GM23248 (cell line): ENCODE measurements at places on chromosomes 5 and 9. TPM values are rescaled to one million over a fixed set of nuclear protein-coding genes. Genes with fewer than 3 reads are reported as not detected.

The CCNB1 gene
- total RNA-seq, result 66.7 and 73.6 TPM in 2 replicates

The CLTA gene
- total RNA-seq, result 230 and 240 TPM in 2 replicates

The SPARC gene
- 5,563 and 6,520 TPM in 2 replicates for total RNA-seq

The PTGES gene
- 8.3 and 12.6 TPM in 2 replicates for total RNA-seq

GRCh38 chr5:89988998-89989655 is 420.4 kb downstream of the CETN3 start:
- H3K4me3 ChIP-seq, result no peak overlapping the region
- DNase-seq, result peak; percentile 47

DNA sequence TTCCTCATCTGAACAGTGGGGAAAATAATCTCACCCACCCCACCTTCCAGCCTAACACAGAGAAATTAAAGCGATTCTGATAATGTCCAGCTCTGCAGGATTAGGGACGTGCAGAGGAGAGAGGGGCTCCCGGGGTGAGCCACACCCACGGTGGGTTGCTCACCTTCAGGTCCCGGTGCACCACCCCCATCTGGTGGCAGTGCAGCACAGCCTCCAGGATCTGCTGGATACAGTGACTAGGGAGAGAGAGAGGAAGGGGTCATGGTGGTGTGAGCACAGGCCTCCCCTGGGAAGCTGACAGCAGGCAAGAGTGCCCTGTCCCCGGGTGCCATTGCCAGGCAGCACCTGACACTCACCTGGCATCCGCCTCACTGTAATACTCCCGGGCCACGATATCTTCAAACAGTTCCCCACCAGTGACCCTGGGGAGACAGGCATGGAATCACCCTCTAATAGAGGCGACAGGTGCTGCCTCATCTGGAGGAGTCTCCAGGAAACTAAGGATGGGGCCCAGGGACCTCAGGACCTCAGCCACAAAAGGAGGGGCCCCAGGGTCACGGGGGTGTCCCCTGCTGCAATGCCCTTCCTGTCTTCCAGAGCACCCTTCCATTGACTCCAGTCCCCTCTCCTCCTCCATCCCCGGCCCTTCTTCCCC is 33.0 kb downstream of the CAMK2A start:
- 0 out of 2 replicates have a peak, but pooled peaks cover 4% of the 10 kb centered on the region for H3K4me1 ChIP-seq
- no peaks in the 10 kb centered on the region for H3K36me3 ChIP-seq
- no peak for DNase-seq

DNA sequence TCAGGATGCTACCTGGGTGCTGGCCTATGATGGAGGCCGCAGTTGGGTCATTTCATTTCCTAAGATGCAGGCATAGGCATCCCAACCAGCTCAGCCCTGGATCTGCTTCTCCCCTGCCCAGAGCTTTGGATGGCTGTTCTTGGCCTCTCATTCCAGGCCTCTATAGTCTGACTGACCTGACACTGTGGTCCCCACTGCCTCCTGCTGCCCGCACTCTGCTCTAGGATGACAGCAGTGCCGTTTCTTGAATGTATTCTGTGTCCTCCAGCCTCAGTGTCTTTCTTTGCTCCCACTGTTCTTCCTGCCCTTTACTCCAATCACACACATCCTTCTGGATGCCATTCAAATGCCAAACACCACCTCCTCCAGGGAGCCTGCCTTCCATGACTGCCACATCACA is 235.7 kb downstream of the HSPA4 start:
- peak; percentile 28 for DNase-seq
- H3K27ac ChIP-seq, result no peak overlapping the region
- H3K4me1 ChIP-seq, result no peaks in the 10 kb centered on the region
- no peak overlapping the region for H3K4me3 ChIP-seq
- H3K36me3 ChIP-seq, result no peaks in the 10 kb centered on the region
- no peaks in the 10 kb centered on the region; the same call in 1 of the 2 replicates for H3K27me3 ChIP-seq

DNA sequence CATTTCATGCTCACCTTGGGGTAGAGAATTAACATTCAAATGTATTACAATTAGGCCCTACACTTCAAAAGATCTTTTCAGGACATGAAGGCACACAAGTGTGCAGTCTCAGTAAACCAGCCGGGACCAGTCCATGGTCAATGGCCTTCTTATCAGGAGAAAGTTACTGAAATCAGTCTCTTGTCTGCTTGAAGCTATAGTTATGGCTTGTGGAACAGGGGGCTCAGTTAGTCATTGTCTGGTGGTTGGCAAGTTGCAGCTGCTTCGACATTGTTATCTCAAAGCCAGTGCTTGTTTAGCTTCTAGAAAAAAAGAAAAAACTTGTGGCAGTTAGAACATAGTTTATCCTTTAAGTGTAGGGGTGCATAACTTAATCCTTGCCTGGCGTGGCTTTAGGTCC is 213.1 kb upstream of the ACO1 start:
- no peak overlapping the region for H3K27ac ChIP-seq
- H3K36me3 ChIP-seq, result no peaks in the 10 kb centered on the region
- H3K27me3 ChIP-seq, result no peaks in the 10 kb centered on the region
- no peak for DNase-seq
- no peak overlapping the region for H3K4me3 ChIP-seq
- no peaks in the 10 kb centered on the region for H3K4me1 ChIP-seq

DNA sequence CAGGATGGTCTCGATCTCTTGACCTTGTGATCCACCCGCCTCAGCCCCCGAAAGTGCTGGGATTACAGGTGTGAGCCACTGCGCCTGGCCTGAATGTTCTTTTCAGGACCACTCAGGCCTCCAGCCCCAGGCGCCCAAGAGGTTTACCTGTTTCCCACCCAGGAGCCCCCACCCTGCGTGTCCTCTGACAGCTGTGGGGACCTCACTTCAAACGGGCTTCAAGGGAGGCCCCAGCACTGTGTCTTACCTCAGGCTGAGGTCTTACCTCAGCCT is 19.1 kb upstream of the SLC6A19 start:
- H3K27me3 ChIP-seq, result peaks cover 6% of the 10 kb centered on the region

DNA sequence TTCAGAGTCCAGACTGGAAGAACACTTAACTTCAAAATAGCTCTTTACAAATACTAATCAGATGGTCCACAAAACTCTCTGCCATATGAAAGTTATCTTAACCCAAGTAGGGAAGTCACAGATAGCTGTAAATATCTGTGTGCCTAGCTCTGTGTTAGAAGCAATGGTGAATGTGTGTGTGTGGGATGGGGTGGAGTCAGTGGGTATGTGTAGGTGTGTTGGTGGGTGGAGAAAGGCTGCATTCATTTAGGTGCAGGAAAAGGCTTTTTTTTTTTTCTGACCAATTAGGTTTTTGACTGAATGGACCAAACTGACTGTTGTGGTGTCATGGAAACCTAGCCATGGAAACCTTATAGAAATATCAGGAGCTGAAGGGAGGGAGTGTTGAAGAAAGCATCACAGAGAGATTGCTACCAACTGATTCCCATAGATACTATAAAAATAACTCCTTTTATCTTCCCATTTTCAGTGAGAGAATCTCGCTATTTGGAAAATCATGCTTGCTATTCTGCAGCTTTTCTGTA is 156.2 kb upstream of the NR3C1 start:
- no peaks in the 10 kb centered on the region for H3K27me3 ChIP-seq
- H3K4me1 ChIP-seq, result peaks cover 46% of the 10 kb centered on the region
- no peak for DNase-seq
- H3K4me3 ChIP-seq, result no peak overlapping the region
- no peaks in the 10 kb centered on the region for H3K36me3 ChIP-seq

DNA sequence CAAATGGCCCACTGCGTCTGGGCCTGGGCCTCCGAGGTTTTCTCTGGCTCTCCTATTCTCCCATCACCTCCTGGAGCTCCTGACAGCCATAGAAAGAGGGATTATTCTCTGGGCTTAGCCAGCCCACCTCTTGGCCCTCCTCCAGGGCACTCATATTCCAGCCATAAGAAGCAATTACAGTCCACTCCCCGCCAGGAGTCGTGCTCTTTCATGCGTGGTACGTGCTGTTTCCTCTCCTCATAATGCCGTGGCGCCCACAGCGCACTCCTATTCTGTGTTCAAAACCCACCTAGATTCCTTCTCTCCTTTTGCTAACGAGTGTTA is 240.8 kb upstream of the ZNF462 start:
- H3K27ac ChIP-seq, result no peak overlapping the region
- H3K4me1 ChIP-seq, result no peaks in the 10 kb centered on the region
- H3K27me3 ChIP-seq, result no peaks in the 10 kb centered on the region
- no peaks in the 10 kb centered on the region for H3K36me3 ChIP-seq
- no peak overlapping the region for H3K4me3 ChIP-seq

DNA sequence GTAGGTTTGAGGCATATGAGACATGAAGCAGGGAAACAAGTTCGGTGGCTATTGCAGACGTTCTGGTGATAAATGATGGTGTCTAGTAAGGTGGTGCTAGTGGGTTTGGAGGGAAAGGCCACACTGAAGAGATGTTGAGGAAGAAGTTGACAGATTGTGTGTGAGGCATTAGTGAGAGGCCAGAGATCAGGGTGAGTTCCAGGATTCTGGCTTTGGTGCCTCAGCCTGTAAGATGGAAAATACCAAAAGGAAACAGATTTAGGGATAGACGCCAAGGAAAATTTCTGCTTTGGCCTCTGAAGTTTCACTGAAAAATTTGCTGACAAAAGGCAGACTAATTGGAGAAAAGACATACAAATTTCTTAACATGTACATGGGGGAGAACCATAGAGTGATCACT is 6.4 kb upstream of the PAIP1 start:
- H3K27me3 ChIP-seq, result no peaks in the 10 kb centered on the region
- no peaks in the 10 kb centered on the region for H3K4me1 ChIP-seq
- H3K4me3 ChIP-seq, result no peak overlapping the region
- no peaks in the 10 kb centered on the region for H3K36me3 ChIP-seq
- H3K27ac ChIP-seq, result no peak overlapping the region

DNA sequence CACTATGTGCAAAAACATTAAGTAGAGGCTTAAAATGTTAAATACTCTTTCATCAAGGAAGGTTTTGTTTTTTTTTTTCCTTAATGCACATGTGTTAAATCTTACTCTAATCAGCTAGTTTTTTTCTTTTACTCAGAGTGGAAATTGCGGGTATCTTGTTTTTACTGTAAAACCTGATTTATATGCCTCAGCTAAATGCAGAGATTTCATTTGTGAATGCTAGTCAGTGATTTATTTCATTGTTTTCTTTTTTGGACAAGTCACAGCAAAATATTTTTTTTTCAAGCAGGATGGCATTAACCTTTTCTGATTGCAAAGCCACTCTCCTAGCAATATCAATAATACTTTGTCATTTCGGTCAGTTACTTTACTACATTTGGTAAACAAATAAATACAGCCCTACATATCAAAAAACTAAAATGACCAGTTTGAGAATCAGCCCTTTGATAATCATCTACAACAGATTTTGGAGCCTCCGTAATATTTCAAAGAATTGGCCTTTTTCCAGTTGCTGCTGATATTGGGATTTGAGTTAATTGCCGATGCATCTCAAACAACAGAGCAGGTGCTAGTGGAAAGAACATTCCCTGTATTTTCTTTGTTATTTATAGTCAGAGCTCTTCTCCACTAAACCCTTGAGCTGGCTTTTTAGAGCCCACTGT is 579.2 kb upstream of the ZNF608 start:
- H3K36me3 ChIP-seq, result no peaks in the 10 kb centered on the region
- DNase-seq, result no peak
- no peaks in the 10 kb centered on the region for H3K27me3 ChIP-seq
- H3K27ac ChIP-seq, result no peak overlapping the region
- no peak overlapping the region for H3K4me3 ChIP-seq
